ENCODE measurements at places on chromosomes 5 and 9.

DNA sequence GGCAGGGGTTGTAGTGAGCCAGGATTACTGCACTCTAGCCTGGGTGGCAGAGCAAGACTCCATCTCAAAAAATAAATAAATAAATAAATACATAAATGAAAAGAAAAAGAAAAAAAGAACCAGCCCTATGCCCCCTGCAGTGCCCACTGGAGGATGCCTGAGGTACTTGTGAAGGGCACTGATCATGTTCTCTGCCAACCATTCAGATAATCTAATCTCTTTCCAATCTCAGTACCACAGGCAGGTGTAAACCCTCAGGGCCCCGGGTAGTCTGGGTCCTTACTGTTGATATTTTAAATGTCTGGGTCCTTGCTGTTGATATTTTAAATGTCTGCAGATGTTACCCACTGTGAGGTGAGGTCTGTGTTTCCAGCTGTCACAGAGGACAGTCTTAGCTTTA lies 321.8 kb upstream of the ADCY2 start:
- no peak for DNase-seq

DNA sequence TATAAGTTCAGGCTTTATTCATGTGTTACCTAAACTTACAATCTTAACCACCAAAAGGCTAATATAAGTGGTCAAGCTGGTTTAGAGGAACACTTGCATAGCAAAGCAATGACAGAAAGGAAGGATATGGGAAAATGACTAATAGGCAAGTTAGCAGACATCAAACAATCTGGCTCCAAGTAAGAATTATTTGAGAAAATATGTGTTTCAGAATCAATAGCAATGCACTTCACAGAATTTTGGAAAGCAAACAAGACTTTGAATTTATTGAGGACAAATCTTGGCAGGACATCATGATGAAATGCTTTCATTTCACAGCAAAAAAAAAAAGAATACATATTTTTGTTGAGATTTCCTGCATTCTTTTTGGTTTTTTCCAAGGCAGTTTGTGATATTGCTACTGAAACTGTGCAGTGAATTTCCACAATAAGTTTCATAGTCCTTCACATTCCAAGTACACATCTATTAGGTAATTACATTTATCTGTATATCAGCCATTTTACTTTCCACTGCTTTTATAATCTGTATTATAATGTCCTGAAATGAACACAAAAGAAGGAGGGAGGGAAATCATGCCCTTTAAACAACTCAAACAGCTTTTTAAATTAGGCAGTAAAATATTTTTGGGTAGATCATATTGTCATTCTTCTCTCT lies 417.9 kb downstream of the NR2F1-AS1 start:
- no peak for DNase-seq

- DNase-seq = no peak
Measured at GRCh38 chr9:101093620-101094019, 65.1 kb downstream of the PLPPR1 start.

GRCh38 chr5:78509884-78510769 lies 138.4 kb downstream of the LHFPL2 start:
- DNase-seq = no peak

GRCh38 chr9:80491086-80491696 lies 919.4 kb downstream of the TLE4 start:
- DNase-seq = no peak

GRCh38 chr9:93304574-93305496 lies 120.9 kb downstream of the WNK2 start:
- DNase-seq = no peak

DNA sequence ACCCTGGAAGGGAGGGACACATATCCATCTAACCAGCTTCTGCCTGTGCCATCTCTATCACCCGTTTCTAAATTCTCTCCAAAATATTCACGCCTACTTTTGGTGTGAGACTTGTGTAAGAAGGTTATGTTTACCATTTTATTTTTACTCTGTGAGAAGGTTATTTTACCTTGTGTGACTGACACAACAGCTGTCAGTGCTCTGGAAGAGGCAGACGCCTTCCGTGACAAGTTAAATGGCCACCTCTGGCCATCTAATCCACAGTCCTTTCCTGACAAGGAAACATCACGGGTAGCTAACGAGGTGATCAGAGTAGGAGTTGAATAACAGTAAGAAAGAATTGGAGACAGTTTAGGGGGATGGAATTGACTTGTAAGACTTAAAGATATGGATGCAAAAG lies 443.8 kb upstream of the PIK3R1 start:
- DNase-seq = no peak

DNA sequence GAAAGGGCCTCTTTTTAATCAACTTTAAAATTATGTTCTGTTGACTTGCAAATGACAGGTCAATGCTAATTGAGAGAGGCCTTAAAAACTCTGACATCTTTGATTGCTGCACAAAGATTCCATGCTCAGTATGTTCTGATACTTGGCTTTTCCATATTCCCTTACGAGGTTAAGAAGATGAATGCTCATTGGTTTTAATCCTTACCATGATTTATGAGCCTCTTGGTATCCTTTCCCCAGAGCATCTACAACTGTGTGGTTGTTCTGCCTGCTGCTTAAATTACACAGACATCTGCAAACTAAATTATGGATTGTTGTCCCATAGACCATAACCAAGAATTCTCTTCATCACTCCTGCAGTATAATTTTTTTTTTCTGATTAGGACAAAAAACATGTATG lies 352.6 kb downstream of the CDH12 start:
- no peak for DNase-seq

DNA sequence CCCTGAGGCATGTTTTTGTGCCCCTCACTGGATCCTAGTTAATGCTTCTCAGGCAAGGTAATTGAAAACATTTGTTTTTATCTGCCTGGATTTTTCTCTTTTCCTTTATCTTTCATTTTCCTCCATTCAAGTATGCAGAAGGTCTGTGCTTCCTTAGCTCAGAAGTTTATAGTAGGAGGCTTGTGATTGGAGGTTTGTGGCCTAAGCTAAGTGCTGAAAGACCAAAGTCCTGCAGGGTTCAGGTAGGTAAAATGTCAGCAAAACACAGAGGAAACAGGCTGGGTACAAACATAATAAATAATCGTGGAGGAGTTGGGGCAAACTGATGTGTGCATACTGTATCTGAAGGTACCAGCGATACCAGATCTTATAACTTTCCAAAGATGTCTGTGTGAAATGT lies 230.9 kb upstream of the KLF4 start:
- no peak for DNase-seq

GRCh38 chr5:114367029-114367428 lies 5.2 kb downstream of the KCNN2 start:
- no peak for DNase-seq

DNA sequence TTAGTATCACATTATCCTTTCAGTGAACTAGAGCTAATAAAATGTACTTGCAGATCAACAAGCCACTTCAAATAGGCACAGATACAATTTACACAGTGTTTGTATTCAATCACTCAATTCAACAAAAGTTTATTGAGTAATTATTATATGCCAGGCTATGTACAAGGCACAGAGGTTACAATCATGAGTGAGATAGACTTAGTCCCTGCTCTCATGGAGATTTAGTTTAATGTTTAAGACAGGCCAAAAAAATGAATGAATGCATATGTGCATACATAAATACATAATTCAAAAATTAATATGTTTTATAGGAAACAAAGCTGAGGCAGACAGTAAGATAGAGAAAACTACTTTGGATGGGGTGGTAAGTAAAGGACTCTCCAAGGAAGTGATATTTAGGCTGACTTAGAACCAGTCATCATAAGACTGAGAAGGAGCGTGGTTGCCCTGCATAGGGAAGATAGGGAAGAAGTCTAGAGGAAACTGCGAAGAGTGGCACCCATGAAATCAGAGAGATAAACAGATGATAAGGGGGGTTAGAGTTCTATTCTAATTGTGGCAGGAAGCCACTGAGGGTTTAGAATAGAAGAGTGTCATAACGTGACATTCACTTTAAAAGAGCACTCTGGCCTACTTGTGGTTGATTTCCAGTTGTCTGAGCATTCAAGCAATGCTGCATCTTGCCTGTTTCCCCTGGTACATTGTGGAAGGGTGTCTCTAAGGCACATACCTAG lies 49.7 kb upstream of the GRAMD2B start:
- DNase-seq = no peak

Data from stimulated activated CD4-positive, alpha-beta T cell treated with anti-CD3 and anti-CD28 coated beads, TNF-alpha, amount 100 ng/mL, for 48 hours (primary cell).